Common myeloid progenitor, CD34-positive (primary cell): ENCODE measurements at places on chromosomes 13 and 19.

DNA sequence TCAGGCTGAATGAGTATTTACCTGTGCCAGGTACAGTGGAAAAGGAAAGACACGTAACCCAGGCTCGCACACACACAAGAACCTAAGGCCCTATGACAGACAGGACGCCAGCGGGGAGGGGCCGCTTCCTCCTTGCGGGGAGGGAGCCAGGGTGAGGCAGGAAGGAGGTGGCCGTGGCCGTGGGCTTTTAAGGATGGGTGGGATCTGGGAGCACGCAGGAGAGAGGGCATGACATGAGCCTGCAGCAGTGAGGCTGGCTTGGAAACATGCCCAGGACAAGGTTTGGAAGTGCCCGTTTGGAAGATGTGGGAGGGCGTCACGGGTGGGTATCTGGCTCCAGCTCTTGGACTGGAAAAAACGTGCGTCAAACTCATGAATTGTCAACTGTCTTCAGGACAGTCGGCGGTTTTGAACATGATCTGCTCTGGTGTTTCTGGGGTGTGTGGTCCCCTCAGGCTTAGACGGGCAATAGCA lies 20.1 kb downstream of the SH3GL1 start:
- peak; percentile 73 for DNase-seq

- peak; percentile 27 for DNase-seq
These were observed 29.9 kb downstream of the EFNA2 start for GRCh38 chr19:1315470-1316166.

DNA sequence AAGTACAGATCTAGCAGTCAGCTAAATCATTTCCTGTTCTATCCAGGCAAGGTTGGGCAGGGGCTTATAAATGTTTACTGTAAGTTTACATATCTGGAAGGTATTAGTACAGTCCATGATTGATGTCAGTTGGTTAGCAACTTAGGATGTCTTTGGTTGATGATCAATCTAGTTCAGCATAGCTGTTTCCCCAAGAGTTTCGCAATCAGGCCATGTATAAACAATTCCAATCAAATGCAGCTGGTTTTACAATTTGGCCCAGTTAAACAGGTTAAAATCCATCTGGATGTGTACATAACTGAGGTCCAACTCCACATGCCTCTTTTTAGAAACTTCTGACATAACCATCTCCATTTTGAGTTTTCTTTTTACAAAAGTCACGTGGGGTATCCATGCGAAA lies 6.9 kb downstream of the ZNF221 start:
- DNase-seq, result no peak

DNA sequence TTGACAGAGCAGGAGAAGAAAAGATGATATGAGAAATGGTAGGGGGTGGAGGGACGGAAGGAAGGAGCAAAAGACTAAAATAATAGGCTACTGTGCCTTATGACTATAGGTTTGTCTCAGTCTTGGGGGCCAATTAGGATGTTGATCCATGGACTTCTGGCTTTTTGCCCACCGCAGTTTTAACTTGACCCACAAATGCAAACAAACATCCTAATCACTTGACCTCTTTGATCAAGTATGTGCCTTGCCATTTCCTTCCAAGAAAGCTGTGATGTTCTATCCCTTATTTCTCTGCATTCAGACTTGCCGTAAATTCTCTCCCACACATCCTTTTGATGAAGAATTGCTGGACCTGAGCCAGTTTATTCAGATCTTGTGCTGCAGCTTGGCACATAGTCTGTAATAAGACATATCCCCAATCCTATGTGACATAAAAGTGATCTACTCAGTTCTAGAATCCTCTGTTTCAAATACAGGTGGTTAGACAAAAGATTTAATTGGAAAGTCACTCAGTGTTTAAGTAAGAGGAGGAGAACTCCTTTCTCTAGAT lies 62.8 kb downstream of the TPT1 start:
- DNase-seq, result no peak

GRCh38 chr13:74966814-74967424 lies 515.0 kb downstream of the TBC1D4 start:
- no peak for DNase-seq

GRCh38 chr13:99509479-99509878 lies 8.2 kb downstream of the TM9SF2 start:
- DNase-seq, result no peak

DNA sequence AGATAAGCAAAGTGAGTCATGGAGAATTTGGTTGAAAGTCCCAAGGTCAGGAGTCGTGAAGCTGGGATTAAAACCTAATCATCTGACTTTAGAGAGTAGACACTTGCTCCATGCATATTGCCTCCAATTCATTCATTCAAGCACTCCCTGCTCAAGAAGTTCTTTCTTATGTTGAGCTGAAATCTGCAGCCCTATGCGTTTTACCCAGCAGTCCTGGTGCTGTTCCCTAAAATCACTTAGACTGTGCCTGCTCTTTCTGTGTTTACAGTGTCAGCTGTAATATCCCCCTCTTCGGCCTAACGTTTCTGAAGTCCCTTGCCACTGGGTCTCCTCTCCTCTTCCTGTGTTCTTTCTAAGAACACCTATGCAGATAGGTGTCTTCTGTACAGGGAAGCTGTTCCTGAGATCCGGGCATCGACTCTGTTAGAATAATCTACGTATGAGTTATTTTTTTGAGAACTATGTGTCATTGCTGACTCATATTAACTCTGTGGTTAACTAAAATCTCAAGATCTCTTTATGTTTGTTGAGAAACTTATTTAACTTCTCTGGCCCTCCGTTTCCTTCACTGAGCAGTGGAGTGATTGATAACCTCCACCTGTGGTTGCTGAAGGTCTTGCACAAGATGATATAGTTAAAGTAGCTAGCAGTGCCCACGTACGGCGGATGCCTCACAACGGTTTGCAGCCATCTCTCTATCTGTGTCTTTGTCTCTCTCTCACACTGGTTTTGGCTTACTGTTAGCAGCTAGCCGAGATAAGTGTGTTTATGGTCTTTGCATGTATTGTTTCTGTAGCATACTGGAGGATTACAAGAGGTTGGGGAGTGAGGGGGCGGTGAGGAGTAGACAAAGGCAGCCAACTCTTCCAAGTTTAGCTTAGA lies 4.7 kb downstream of the ALOX5AP start:
- DNase-seq, result peak; percentile 98

DNA sequence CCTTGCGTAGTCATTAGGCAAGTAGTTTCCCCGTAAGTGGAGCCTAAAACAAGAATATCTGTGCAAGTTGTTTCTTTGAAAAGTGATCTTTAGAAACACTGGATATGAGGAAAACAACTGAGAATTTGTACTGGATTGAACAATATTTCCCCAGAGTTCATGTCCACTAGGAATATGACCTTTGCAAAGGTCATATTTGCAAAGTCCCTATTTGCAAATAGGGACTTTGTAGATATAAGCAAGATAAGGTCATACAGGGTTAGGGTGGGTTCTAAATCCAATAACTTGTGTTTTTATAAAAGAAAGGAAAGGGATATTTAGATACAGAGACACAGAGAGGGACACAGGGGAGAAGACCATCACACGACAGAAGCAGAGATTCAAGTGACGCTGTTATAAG lies 489.2 kb upstream of the ATXN8OS start:
- DNase-seq, result no peak

- DNase-seq, result no peak
These were observed 49.8 kb downstream of the CBY2 start for GRCh38 chr13:45751885-45752284.

GRCh38 chr13:50158385-50159165 lies 143.3 kb downstream of the KCNRG start:
- DNase-seq, result no peak

- DNase-seq, result no peak
These were observed 30.8 kb downstream of the KLF2 start for GRCh38 chr19:16355293-16356043.

DNA sequence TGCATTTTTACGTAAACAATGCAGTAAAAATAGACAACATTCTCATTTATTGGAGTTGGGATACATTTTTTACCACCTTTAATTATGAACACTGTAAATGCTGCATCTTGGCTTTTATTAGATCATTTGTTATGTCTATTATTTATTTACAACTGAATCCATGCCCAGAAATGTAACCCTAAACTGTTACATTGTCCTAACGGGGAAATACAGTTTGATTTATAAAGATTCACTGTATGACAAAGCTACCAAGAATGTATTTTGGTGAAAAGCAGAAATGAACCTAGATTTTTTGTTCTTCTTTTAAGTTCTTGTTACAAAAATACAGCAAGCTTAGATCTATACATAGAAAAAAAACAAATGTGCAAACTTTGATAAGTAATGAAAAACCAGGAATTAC lies 1.1 kb downstream of the METTL21C start:
- no peak for DNase-seq

DNA sequence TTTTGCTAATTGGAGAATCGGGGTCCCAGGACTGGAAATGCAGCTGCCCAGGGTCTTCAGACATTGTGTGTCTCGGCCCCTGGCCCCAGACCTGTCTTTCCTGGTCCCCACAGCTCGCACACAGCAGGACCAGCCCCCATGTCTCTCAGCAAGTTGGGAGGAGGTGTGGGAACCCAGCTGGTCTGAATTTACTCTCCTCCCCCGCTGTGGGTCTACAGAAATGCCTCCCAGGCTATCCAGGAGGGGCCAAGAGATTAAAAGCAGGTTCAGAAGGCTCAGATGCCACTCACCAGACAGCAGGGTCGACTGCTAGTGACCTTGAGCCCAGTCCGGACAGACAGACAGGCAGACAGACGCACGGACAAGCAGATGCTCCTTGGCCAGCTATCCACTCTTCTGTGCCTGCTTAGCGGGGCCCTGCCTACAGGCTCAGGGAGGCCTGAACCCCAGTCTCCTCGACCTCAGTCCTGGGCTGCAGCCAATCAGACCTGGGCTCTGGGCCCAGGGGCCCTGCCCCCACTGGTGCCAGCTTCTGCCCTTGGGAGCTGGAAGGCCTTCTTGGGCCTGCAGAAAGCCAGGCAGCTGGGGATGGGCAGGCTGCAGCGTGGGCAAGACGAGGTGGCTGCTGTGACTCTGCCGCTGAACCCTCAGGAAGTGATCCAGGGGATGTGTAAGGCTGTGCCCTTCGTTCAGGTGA lies at the start of gene DAND5:
DAND5 (plus strand) TSS at position 285 of the 697 bp plus-strand sequence; CDS start at position 370, 85 bp downstream.
- DNase-seq, result no peak

DNA sequence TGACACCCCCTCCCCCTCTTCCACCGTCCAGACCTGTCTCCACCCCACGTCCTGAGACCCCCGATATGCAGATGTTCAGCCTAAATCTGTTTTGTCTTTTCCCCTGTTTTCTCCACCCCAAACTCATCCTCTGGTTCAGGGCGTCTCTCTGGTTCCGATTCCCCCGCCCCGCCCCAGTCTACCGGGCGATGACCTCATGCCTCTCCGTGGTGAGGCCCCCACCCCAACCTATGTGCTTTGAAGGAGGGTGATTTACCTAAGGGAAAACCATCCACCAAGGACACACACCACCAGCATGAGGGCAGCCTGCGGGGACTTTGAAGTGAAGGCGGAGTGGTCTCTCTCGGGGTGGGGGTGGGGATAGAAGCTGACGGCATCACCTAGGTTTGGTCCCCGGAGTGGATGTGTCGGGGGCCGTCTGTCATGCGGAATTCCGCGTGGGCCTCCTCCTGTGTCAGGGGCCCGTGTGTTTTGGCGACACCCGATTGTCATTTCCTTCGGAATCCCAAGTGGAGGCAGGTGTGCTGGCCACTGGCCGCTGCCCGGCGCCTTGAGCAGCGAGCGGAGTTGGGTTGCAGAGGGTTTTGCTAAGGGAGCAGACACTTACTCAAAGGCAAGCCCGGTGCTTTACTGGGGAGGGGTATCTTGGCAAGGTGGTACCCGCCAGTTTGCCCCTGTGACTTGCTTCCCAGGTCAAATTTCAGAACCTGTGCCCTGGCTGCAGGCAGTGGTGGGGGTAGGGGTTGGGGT lies 1.4 kb downstream of the FZR1 start:
- no peak for DNase-seq

- no peak for DNase-seq
These were observed 1.8 kb upstream of the PLIN5 start for GRCh38 chr19:4536798-4537197.

DNA sequence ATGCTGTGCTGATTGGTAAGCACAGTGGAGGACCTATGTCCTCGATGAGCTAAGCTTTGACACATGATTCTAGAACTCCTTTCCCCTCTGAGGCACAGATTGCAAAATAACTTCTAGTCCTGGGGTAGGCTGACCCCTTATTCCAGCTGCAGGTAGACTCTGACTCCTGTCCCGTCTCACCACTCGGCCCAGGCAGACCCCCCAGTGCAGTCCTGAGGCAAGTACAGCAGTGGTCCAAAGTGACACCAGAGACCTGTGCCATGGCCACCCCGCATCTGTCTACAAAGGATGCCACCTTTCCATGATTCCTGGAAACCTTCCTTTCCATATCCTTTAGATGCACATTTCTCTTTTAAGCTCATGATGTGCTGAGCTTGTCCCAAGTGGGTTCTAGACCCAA lies 482.5 kb downstream of the ZNF536 start:
- no peak for DNase-seq

- DNase-seq, result peak; percentile 77
These were observed at the start of gene PLEKHF1 for GRCh38 chr19:29665215-29665825. PLEKHF1 (plus strand) TSS chr19:29665461; CDS start chr19:29673840, 8,379 bp downstream.

GRCh38 chr13:75637181-75637750 lies 1.1 kb downstream of the LMO7 start:
- DNase-seq, result no peak
